Stimulated activated CD4-positive, alpha-beta T cell treated with anti-CD3 and anti-CD28 coated beads, Interleukin-4, amount 100 ng/mL, for 1 hour (primary cell): ENCODE measurements at places on chromosomes 1 and 21.

GRCh38 chr1:209207701-209208286, 375.7 kb upstream of the CAMK1G start:
- DNase-seq, result peak; percentile 7

DNA sequence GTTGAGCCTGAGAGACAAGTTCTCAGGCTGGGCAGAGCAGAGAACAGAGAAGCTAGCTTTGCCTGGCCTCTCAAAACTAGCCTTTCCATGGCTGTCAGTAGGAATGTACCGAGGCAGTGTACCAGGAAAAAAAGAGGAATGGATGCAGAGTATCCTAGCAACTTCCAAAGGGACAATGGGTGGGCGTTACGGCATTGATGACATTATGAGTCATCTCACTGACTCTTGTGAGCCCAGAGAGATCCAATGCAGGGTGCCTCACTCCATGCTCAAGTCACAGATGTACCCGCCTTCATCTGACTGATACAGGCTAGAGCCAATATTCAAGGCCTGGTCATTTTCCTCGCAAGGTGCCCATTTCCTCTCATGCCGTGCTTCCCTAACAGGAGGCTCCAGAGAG, 51.4 kb upstream of the C8B start:
- DNase-seq, result no peak

DNA sequence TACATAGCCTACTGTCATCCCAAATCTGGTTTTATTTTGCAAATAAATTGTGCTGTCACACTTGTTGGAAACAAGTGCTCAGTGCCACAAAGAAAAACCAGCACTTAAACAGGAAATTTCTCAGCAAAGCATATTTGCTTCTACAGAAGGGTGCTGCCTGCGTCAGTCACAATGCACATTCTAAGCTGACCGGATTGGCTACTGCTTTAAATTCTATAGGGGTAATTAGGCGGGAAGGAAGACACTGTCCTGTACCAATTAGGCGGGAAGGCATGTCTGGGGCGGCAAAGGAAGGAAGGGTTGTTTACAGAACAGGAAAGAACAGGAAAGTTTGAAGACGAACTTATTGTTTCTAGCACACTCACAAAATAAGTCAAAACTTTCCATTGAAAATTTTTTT, 2.8 kb downstream of the IFI16 start:
- DNase-seq, result peak; percentile 27

- DNase-seq, result peak; percentile 74
Measured at GRCh38 chr1:52842643-52843310, at the start of gene ZYG11A. Gene ZYG11A (plus strand): TSS chr1:52842760. CDS start chr1:52842884, 124 bp downstream.

- DNase-seq, result no peak
Measured at GRCh38 chr1:7218210-7218832, 433.1 kb downstream of the CAMTA1 start.

DNA sequence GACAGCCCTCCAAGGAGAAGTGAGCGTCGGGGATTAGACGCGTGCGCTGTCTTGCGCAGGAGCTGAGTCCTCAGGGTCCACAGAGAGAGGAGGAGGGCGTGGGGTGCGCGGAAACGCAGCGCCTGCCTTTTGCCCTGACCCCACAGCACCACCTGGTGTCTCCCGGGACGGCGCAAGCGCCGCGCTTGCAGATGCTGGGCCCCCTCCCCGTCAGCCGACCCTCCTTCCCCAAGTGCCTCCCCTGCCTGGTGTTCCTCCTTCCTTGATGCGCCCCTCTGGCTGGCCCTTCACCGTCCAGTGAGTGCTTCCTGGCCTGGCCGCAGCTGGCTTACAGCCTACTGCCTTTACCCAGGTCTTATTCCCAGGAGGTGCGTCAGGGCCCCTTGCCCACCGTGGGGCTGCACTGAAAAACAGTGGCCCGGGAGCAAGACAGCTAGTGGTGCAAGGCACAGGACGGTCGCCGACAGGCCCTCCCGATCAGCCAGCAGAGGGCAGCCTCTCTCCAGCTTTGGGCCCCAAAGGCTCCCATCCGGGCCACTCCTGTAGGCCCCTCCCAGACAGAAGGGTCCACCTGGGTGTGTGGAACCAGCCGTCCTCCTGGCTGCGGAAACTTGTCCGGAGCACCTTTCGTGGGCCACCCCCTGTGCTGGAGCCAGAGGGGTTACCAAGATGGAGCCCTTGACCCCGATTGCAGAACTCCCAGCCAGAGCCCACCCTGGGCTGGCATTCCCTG, 12.9 kb upstream of the PHLDA3 start:
- DNase-seq, result peak; percentile 82

- DNase-seq, result no peak
Measured at GRCh38 chr1:222240536-222241181, 307.2 kb downstream of the HHIPL2 start.

GRCh38 chr1:117570988-117571409, 34.8 kb upstream of the TENT5C start:
- no peak for DNase-seq

DNA sequence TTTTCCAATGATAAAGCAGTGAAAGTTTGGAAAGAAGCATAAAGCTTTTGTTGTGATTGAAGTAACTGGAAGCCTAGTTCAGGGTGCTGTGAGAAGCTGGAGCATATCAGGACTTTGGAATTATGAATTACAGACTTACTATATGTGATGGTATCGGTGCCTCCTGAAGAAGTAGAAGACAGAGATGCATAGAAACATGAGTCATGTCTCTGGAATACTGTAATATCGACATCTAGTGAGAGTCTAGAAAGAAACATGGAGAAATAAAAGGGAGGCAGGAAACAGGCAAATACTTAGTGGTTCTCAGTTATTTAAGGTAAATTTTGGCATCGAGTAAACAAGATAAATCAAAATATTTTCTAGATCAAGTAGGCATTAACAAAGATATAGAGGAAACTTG, 103.0 kb downstream of the CAMTA1 start:
- DNase-seq, result no peak

DNA sequence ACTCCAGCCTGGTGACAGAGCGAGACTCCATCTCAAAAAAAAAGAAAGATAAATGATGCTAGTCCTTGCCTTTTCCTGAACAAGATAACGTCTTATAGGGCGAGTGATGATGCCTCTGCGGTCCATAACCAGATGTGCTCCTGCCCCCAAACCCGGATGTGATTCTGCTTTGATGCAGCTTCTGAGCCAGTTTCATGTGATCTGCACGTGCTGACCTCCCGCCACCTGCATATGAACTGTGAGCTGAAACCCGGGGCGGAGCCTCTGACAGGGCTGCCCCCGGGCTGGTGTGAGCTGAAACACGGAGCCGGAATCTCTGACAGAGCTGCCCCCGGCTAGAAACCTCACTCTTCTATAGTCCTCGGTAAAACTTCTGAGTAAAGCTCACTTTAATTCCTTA, 1.3 kb downstream of the KRTAP12-4 start:
- no peak for DNase-seq

GRCh38 chr1:20713440-20713839, 4.4 kb downstream of the KIF17 start:
- DNase-seq, result no peak

- no peak for DNase-seq
Measured at GRCh38 chr1:245156736-245157505, 2.1 kb downstream of the KIF26B start.

- no peak for DNase-seq
Measured at GRCh38 chr1:56410405-56410804, 169.0 kb downstream of the PLPP3 start.

DNA sequence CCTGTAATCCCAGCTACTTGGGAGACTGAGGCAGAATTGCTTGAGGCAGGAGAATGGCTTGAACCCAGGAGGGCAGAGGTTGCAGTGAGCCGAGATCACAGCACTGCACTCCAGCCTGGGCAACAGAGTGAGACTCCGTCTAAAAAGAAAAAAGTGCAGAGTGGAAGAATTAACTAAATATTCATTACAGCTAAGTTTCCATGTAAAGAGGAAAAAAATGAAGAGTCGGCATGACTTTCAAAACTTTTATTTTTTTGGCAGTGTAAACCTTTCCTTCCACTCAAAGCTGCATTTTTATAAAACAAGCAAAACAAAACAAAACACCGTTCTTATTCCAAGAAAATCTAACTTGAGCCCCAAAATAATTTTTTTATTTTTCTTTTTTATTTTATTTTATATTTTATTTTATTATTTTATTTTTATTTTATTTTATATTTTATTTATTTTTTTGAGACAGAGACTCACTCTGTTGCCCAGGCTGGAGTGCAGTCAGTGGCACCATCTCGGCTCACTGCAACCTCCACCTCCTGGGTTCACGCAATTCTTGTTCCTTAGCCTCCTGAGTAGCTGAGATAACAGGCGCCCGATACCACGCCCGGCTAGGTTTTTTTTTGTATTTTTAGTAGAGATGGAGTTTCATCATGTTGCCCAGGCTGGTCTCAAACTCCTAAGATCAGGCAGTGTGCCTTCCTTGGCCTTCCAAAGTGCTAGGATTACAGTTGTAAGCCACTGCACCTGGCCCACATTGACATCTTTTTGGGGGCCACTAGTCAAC, 62.9 kb downstream of the PACC1 start:
- DNase-seq, result no peak

GRCh38 chr1:224430511-224431113, 4.0 kb downstream of the WDR26 start:
- no peak for DNase-seq

DNA sequence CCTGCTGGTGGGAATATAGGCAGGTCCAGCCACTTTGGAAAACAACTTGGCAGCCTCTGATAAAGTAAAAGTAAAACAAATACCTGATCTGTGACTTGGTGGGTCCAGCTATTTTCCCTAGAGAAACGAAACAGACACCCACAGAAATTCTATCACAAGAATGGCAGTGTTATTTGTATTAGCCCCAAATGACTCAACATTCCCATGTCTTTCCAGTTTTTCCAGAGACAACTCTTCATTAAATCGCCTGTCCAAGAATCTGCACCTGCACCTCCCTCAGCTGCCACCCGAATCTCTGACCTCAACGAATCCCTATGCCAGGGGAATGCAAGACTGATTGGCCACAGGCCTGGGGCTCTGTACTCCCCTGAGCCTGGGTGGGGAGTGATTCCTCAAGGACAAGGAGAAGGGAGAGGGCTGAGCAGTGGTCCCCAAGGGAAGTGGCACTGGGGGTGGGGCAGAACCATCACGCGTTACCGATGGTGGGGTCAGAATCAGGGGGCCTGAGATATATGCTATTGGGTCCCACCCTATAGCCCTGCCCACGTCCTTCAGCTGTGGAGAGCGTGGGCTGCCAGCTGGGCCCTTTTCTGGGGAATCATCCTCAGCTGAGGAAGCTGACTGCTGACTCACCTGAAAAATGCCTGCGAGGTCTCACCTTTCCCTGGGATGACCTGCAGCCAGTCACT, 553.0 kb downstream of the PTPRU start:
- no peak for DNase-seq

- no peak for DNase-seq
Measured at GRCh38 chr1:9150582-9151327, 21.9 kb upstream of the GPR157 start.

- DNase-seq, result no peak
Measured at GRCh38 chr21:25586326-25586725, 21.0 kb downstream of the MRPL39 start.

GRCh38 chr1:81912383-81912782, 111.6 kb downstream of the ADGRL2 start:
- DNase-seq, result no peak

- DNase-seq, result peak; percentile 10
Measured at GRCh38 chr1:64864018-64864940, 102.1 kb downstream of the JAK1 start.

- no peak for DNase-seq
Measured at GRCh38 chr1:113982949-113983348, 3.7 kb downstream of the OLFML3 start.

DNA sequence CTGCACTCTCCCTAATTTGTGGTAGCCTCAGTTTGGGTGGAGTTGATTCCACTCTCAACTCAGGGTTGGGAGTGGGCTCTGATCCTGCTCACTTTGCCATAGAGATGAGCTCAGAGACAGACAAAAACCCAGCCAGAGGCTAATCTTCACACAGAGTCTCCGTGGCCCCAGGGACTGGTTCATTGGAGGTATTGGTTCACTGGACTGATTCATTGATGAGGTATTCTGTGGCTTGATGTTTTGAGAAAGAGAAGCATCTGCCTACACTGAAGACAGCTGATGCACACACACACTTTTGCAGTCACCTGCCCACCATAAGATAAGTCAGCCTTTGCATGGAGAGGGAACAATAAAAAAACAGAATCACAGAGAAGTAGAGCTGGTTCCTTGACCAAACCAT, 183.8 kb downstream of the AJAP1 start:
- no peak for DNase-seq

GRCh38 chr1:31354283-31354682, 18.6 kb downstream of the FABP3 start:
- DNase-seq, result no peak

- DNase-seq, result no peak
Measured at GRCh38 chr21:16492356-16492755, 762.6 kb downstream of the USP25 start.

DNA sequence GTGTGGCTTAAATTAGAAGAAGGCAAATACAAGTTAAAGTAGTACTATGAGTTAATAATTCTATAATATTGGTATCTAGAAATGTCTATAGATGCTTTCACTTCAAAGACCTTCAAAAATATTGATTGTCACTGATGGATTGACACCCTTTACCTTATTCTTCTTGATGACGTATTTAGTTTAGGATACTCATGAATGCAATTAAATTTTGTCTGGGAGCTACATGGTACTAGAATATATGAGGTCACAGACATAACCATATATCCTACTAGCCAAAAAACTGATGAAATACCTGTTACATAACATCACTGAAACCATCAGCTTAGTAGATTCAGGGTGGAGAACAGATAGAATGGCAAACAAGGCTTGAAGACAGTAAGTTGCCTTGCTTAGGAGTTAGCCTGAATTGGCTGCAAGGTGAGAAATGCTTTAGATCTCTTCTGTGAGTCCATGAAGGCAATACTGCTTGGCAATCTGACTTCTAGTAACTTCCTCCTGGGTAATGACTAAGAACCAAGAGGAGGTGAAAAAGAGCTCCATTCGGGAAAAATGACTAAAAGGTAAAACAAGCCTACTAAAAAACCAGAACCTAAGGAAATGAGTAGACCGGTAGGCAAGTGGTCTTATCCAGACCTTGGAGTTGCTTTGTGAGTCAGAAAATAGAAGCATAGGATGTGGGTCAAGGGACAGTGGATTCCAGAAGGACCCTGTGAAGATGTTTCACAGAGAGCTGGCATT, 16.9 kb upstream of the ARHGAP29 start:
- no peak for DNase-seq

GRCh38 chr1:221234791-221235190, 355.5 kb downstream of the HLX start:
- no peak for DNase-seq

GRCh38 chr1:152388889-152389288, 25.2 kb downstream of the CRNN start:
- no peak for DNase-seq

GRCh38 chr21:39911286-39912199, 44.3 kb downstream of the PCP4 start:
- DNase-seq, result no peak

DNA sequence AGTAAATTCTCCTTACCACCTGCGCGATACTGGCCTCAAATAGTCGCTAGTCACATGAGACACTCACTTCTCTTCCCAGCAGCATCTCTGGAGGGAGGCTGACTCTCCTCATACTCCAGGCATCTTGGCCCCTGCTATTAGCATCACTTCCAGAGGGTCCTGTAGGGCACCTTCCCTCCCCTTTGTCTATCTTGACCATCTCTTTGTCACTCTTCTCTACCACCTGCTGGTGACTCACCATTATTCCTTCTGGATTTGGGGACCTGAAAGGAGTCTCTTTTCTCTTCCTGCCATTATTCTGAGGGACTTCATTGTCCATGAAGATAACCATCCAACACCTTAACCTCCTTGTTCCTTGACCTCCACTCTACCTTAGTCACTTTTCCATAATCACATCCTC, 31.7 kb upstream of the GPR37L1 start:
- DNase-seq, result no peak

- no peak for DNase-seq
Measured at GRCh38 chr1:182575540-182576149, 13.4 kb downstream of the RNASEL start.
